ENCODE measurements at places on chromosomes 12 and 14.

DNA sequence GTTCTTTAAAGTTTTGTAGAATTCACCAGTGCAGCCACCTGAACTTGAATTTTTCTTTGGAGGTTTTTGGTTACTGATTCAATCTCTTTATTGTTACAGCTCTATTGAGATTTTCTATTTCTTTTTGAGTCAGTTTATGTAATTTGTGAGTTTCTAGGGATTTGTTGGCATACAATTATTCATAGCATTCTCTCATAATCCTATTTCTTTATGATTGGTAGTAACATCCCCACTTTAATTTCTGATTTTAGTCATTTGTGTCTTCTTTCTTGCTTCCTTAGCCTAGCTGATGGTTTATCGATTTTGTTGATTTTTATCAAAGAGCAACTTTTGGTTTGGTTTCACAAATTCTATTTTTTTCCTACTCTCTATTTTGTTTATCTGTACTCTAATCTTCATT, 17.9 kb upstream of the BBS10 start:
- no peak for DNase-seq

DNA sequence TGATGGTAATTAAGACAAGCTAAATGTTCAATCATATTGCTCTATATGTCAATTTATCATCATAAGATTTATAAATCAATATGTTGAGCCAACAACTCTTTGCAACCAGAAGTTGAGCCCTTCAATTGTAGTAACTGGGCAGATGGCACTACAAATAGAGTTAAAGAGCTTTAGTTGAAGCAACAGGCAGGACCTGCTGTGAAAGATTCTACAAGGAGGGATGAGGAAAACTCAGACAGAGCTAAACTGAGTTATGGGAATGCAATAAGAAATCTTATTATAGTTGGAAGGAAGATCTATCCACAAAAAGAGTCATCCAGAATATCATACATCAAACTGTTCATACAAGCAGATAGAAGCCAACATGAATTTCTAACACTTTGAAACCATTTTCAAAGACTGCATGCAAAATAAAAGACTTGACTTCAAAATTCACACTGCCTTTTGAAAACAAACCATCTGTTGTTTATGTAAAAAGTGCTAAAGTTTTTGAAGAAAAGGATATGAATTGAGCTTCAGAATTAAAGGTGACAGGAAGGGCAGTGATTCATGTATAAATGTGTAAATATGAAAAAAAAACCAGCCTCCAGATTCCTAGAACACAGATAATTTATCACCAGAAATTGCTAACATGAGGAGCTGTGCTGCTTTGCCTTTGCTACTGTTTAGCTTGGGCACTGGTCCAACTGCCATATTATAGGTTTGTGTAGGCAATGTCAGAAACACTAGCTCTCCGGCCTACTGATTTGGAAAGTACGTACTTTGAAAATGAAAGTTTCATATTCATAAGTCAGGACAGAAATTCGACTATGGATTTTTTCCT, 133.2 kb downstream of the SLC35F4 start:
- peak; percentile 35 for DNase-seq

DNA sequence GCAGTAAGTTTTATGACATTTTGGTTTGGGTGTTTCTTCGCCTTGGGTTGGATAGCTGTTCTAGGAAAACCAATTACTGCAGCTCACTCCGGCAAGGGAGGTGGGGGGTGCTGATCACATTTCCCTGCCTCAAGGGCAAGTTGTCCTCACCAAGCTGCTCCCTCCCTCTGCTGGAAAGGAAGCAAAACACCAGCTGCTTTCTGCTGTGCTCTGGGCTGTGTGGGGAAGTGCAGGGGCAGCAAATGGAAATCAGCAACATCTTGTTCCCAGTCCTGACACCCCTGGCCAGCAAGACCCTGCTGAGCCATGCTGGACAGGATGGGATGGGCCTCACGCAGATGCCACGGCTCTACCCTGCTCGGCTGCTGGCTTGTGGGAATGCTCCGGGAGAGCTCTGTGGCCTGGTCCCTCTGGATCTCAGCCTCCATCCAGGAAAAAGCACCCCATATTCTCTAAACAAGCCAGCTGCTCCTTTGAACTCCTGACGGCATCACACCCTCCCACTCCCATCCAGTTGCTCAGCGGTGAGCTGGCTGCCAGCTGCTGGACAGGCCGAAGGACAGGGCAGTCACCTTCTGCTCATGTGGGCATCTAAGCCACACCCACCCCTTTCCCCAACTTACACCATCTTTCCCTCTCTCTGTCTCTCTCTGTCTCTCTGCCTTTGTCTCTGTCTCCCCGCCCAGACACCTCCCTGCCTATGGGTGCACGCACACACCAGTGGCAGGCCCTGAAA, 52.4 kb upstream of the EIF5 start:
- peak; percentile 72 for DNase-seq

DNA sequence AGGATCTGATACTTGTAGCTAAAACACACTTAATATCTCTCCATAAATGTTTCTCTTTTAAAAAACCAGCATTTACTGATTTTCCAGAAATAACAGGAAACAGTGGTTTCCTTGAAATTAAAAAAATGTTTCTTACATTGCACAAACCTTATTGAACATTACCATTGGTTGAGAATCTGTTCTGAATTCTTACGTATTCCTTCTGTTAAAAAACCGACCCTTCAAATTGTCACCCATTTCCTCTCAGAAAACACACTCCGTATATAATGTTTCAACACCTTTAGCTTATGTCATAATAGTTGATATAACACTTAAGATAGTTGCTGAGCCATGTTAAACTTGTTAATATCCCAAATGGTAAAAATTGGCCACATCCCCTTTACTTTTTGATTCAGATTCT, 51.2 kb downstream of the MSRB3 start:
- no peak for DNase-seq

DNA sequence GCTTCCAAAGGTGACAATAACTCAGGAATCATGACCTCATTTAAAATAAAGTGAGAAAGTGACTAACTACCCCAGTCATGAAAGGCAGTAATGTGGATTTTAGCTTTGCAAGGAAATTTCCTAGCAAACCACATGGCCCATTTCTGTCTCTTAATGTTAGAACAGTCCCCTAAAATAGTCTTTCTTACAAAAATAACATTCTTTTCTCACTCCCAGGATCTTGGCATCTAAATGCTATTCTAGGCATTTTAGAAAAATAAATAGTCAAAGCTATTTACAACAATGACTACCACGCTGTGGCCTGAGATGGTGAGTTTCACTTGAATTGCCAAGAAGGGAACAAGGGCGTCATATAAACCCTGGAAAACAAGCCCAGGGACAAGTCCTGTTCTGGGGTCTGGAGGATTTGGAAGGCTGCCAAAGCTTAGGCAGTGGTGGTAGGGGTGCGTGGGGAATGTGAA, 101.2 kb upstream of the CCDC175 start:
- DNase-seq = no peak
